Activated naive CD4-positive, alpha-beta T cell treated with anti-CD3 and anti-CD28 coated beads, Interleukin-2, amount 10 ng/mL, durations not matched to agents 7 days and 5 days (primary cell): ENCODE measurements at places on chromosomes 11 and 22.
A peak's percentile ranks its signal among the peaks of the same experiment; 100 is the strongest.

DNA sequence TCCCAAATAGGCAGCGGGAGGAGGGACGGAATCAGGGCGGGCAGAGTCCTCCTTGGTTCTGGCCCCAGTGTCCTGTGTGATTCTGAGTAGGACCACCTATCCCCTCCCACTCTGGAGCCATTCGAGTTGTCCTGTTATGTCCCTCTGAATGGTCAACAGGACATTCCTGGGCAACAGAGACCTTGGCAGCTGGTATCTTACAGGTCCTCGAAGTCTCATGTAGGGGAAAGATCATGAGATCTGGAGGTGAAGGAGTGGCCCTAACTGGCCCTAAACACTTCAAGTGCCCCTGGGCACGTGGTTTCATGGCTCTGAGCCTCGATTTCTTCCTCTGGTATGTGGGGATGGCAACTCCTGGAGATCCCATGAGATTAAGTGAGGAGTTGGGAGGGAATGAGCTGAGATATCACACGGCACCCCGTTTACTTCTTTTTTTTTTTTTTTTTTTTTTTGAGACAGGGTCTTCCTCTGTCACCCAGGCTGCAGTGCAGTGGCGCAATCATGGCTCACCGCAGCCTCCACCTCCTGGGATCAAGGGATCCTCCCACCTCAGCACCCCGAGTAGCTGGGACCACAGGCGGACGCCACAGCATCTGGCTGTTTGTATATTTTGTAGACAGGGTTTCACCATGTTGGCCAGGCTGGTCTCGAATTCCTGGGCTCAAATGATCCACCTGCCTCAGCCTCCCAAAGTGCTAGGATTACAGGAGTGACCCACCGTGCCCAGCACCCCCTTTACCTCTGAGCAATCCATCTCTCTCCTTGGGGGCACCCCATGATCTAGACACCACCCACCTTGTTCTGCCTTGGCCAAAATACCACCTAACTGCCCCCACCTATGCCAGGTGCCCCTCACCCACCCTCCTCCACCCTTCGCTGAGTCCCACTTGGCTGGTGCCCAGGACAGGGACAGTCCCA, 6.8 kb downstream of the LIF start:
- no peak for DNase-seq
- H3K4me3 ChIP-seq, result no peak overlapping the region

DNA sequence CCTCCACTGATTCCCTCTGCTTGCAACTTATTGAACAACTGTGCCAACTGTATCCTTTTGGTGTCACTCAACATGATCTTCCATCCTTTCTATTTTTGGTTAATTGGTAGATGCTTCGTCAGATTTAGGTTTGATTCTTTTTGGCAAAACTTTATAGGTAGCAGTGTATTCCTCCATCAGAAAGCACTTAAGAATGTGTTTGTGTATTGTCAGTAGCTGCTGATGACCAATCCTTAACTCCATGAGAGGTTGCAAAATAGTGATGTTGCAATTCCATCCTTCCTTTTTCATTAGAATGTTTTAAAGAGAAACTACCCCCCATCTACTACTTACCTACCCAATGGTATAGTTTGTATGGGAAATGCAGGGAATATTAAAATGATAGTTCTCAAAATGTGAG, 22.1 kb downstream of the FAM76B start:
- H3K4me1 ChIP-seq, result peaks cover 3% of the 10 kb centered on the region
- no peak for DNase-seq
- no peak overlapping the region for H3K4me3 ChIP-seq
- no peaks in the 10 kb centered on the region for H3K27me3 ChIP-seq

DNA sequence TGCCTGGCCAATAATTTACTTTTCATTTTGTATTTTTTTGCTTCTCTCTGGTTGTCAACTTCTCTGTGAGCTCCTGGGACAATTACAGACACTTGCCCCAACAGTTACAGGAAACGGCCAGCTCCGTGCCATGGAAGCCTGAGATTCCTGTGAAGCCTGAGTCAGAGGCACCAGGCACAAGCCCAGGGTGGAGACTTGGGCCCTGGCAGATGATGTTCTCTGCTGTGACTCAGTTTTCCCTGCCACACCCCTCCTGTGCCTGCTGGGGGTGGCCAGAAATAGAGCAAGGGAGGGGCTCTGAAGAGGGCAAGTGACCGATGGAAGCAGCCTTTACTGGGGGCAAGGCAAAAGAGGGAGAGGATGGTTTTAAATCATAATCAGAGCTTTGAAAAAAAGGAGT, 4.9 kb downstream of the ATP5MGL start:
- H3K27ac ChIP-seq, result no peak overlapping the region
- peaks cover 12% of the 10 kb centered on the region for H3K36me3 ChIP-seq
- no peak for DNase-seq

- H3K27ac ChIP-seq, result no peak overlapping the region
- H3K27me3 ChIP-seq, result peaks cover 97% of the 10 kb centered on the region
- H3K36me3 ChIP-seq, result no peaks in the 10 kb centered on the region
- H3K4me1 ChIP-seq, result peaks cover 46% of the 10 kb centered on the region
- no peak overlapping the region for H3K4me3 ChIP-seq
Measured at GRCh38 chr11:46388619-46389449, 2.7 kb downstream of the CHRM4 start.

DNA sequence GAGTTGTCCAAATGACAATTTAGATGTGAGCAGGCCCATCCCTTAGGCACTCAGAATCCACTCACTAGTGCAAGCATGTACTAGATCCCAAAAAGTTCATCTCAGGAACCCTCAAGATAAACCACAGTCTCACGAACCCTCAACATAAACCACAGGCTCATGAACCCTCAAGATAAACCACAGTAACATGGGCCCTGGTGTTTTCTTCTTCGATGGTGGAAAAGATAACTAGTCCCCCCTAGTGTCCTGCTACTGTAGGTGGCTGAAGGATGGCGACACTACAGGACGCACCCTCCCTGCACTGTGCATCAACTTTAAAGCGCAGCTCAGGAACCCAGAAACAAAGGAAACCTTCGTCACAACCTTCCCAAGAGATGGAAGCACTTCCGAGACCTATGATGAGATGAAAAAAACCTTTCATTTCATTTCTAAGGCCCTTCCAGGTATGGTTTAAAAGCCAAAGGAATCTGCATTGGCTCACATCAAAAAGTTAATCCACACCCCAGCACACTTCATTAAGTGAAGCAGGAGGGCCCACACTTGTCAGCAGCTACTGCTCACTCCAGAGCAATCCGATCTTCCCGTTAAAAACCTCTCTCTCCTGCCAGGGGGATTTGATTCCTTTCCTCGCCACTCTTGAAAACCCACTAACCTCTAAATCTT, 2.4 kb downstream of the LARGE1 start:
- H3K27ac ChIP-seq, result no peak overlapping the region
- peaks cover 45% of the 10 kb centered on the region for H3K27me3 ChIP-seq
- H3K4me3 ChIP-seq, result no peak overlapping the region
- H3K4me1 ChIP-seq, result peaks cover 13% of the 10 kb centered on the region
- DNase-seq, result no peak

- H3K27ac ChIP-seq, result no peak overlapping the region
- no peaks in the 10 kb centered on the region for H3K27me3 ChIP-seq
- H3K4me3 ChIP-seq, result no peak overlapping the region
Measured at GRCh38 chr11:1872267-1872985, 19.3 kb downstream of the PRR33 start.

DNA sequence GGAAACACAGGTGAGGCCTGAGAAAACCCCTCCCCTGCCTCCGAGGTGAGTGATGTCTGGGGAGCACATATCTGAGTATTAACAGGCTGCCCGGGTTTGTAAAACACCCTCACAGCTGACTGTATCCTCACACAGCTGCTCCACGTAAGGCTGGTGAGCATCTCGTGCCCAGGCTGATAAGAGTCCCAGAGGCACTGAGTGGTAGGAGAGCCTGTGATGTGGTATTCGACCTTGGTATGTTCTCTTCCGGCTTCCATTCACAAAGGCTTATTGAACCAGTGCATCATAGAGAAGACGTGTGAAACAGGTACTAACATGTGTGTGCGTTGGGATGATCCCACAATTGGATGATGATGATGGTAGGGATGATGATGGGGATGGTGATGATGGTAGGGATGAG, 71.7 kb downstream of the RASSF10 start:
- no peak overlapping the region for H3K4me3 ChIP-seq
- no peaks in the 10 kb centered on the region for H3K36me3 ChIP-seq
- H3K27me3 ChIP-seq, result peaks cover 18% of the 10 kb centered on the region

DNA sequence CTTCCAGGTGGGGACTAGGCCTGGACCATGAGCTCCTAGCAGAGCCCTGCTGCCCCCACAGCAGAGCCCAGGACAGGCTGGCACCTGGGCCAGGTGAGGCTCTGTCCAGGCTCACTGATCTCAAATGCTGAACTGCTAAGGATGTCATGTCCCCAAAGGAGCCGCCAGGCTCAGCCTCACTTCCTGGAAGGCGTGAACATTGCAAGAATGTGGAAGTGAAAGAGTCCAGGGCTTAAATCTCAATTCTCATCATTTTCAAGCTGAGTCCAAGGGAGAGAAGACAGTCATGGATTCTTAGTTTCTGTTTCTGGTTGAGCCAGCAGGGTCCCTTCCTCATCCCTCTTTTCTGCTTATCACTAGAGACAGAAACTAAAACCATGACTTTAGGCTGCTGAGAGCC, 5.0 kb downstream of the ASCL2 start:
- peak; percentile 44 for DNase-seq
- peaks cover 56% of the 10 kb centered on the region for H3K27me3 ChIP-seq
- no peaks in the 10 kb centered on the region for H3K36me3 ChIP-seq
- no peak overlapping the region for H3K4me3 ChIP-seq

DNA sequence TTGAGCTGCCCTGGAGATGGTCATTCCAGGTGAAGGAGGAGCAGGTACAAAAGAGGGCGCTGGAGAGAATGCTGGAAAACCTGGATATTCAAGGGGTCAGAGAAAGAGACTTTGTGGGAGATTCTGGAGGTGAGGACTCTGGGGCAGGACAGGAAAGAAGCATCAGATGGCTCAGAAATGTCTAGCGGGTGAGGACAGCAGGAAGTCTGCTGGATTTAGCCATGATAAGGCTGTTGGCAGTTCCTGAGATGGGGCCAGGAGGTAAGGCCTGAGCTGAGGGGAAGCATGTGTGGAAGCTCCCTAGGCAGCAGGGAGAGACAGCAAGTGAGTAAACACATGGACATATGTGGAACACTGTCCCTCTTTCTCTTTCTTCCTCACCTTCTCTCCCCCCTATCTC, 1.5 kb downstream of the UPB1 start:
- H3K4me1 ChIP-seq, result peaks cover 12% of the 10 kb centered on the region
- peaks cover 87% of the 10 kb centered on the region for H3K27me3 ChIP-seq
- no peak for DNase-seq
- H3K36me3 ChIP-seq, result no peaks in the 10 kb centered on the region
- no peak overlapping the region for H3K27ac ChIP-seq

DNA sequence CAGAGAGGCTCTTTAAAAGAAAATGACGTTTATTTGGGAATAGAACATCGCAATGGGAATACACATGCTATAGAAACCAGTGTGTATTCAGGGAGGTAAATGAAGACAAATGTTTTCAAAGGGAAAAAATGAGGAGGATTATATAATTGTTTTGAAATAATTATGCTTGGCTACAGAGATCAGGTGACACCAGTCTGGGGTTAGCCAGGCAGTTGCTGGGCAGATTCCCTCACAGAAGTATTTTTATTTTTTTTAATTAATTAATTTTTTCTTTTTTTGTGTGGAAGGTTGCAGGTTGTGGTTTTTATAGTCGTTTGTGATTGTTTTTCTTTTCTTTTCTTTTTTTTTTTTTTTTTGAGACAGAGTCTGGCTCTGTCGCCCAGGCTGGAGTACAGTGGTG, 5.6 kb upstream of the STARD10 start:
- no peak for DNase-seq

DNA sequence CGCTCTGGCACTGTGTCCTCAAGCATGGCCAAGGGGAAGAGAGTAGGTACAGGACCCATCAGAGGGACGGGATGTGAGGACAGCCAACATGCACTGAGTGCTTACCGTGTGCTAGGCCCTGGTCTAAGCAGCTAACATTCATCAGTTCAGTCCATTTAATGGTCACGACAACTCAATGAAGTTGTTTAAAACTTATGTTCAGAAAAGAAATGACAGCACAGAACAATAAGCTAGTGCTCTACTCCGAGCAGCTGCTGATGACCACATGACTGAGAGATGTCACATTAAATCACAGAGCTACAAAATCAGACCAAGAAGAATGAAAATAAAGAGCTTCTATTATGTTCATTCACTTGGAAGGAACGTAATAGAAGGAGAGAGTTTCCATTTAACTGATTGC, 26.3 kb downstream of the PRDM10 start:
- peaks cover 3% of the 10 kb centered on the region for H3K27me3 ChIP-seq
- no peaks in the 10 kb centered on the region for H3K4me1 ChIP-seq
- H3K36me3 ChIP-seq, result no peaks in the 10 kb centered on the region
- no peak overlapping the region for H3K4me3 ChIP-seq
- DNase-seq, result no peak

GRCh38 chr22:49825944-49826602, 1.6 kb downstream of the BRD1 start:
- peak overlapping the region; percentile 91 for H3K4me3 ChIP-seq
- H3K27me3 ChIP-seq, result peaks cover 4% of the 10 kb centered on the region
- peak; percentile 70 for DNase-seq

DNA sequence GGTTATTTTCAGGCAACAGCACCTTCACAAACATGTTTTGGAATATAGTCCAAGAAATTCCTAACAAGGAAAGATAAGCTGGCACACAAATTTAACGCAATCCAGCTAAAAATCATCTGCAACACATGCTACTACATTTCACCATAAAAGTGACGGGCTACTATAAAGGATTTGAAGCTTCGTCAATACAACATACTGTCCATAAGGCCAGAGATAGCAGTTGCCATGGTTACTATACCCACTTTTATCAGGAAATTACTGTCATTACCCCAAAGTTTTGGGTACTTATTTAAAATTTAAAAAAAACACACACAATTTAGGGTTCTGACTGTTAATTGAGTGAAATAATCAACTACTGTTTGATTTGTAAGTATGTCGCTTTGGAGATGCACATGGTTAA, 6.9 kb downstream of the PHF21A start:
- H3K36me3 ChIP-seq, result peaks cover 7% of the 10 kb centered on the region
- H3K4me3 ChIP-seq, result no peak overlapping the region
- H3K27me3 ChIP-seq, result no peaks in the 10 kb centered on the region
- no peak overlapping the region for H3K27ac ChIP-seq
- DNase-seq, result no peak

DNA sequence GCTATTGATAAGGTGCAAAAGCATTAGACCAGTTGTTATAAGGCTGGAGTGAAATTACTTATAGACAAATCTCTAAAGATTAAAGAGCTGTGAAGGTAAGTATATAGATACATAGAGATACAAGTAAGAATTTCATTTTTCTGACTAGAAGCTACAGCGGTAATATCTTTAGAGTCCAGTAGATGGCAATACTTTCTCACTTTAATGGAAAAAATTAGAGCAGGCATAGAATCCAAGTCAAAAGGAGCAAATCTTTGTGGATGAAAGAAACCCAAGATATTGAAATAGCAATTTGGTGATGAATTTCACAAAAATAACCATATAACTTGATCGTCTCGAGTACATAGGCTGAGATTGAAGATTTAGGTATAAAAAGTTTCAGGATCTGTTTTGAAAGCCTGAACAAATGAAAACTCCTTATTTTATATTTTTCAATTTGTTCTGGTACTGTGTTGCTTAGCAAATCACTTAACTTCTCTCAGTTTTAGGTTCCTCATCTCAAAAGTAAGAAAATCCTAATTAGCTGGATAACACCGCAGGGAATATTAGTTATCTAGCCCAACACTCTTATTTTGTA, 81.9 kb downstream of the UVRAG start:
- H3K27ac ChIP-seq, result no peak overlapping the region
- H3K27me3 ChIP-seq, result no peaks in the 10 kb centered on the region
- H3K4me1 ChIP-seq, result peaks cover 1% of the 10 kb centered on the region
- peaks cover 8% of the 10 kb centered on the region for H3K36me3 ChIP-seq
